ENCODE measurements at places on chromosomes 4 and X. TPM values are rescaled to one million over a fixed set of nuclear protein-coding genes. Genes with fewer than 3 reads are reported as not detected.

DNA sequence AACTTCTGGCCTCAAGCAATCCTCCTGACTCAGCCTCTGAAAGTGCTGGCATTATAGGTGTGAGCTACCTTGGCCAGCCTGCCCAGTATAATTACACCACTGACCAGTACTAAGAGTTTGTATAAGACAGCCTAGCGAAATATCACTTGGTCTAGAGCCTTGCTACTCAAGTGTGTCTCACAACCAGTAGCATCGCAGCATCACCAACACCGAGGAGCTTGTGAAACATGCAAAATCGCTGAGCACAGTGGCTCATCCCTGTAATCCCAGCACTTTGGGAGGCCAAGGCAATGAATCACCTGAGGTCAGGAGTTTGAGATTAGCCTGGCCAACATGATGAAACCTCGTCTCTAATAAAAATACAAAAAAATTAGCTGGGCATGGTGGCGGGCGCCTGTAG, 102.0 kb upstream of the GATB start:
- no peak for DNase-seq

DNA sequence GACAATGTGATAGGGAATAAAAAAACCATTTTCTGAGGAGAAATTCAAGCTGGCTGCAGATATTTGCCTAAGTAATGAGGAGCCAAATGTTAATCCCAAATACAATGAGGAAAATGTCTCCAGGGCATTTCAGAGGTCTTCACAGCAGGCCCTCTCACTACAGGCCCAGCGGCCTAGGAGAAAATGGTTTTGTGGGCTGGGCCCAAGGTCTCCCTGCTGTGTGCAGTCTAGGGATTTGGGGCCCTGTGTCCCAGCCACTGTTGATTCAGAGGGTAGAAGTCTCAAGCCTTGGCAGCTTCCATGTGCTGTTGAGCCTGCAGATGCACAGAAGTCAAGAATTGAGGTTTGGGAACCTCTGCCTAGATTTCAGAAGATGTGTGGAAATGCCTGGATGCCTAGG, 778.7 kb downstream of the CENPC start:
- DNase-seq: no peak

- no peak for DNase-seq
Observed at GRCh38 chrX:40996886-40997530, 88.2 kb upstream of the USP9X start.

DNA sequence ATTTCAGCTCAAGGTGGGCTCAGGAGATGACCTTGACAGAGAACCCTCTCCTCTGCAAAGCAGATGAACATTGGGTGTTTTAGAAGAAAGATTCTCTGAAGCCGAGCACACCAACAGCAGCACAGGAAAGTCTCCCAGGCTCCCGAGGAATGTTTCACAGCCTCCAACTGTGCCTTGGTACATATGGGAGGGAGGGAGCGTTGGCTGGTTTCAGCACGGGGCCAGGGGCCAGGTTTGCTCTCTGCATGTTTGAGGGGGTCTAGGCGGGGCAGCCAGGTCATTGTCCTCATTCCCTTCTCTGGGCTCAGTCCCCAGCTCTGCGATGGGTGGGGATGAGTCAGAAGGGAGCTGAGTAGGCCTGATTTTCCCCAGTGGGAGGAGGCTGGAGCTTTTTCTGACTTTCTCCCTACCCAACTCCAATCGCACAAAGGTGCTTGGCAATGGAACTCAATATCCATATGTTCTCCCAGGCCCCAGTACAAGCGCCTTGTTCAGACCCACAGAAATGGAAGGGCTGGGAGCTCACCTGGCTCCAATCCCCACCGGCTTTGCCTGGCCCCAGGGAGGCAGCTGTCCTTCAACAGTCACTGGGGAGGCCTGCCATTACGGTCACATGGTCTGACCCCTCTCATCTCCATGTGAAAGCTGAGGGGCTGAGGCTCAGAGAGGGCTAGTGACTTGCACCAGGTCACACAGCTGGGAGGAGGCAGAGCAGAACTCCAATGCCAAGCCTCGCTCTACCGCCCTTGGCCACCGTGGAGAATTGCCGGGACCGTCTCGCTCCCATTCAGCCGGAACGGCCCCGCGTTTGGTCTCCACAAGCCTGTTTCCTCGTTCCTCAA, 108.4 kb upstream of the AFAP1 start:
- no peak for DNase-seq

GRCh38 chr4:126748736-126749135, 884.0 kb upstream of the INTU start:
- no peak for DNase-seq

GRCh38 chr4:152045449-152045806, 284.6 kb upstream of the GATB start:
- no peak for DNase-seq

GRCh38 chr4:87977521-87978278, 2.2 kb downstream of the SPP1 start:
- DNase-seq: no peak

DNA sequence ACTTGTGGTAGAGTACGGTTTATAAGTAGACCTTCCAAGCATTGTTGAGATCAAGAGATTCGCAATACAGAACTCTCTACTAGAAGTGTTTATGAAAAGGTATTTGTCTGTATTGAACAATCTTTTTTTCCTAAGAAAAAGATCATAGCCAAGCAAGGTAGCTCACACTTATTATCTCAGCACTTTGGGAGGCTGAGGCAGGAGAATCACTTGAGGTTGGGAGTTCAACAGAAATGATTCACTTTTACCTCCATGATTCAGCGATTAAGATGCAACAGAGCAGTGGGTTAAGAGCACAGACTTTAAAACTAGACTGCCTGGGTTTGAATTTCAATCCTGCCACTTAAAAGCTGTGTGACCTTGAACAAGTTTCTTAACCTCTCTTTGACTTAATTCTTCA, 74.3 kb downstream of the TMEM156 start:
- no peak for DNase-seq

DNA sequence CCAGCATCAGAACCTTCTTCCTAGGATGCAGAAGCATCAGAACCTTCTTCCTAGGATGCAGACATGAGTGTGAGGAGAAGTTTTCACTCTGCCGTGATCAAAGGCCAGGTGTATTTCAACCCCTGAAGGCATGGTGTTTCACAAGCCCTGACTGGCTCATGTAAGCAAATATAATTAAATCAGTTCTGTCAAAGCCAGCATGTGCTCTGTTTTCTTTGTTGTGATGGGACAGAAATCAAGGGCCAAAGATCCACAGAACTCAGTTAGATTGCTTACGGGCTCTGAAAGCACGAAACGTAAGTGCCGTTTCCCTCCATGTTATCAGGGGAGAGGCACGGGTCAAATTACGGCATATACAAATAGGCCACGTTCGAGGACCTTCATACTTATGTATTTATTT, 32.0 kb upstream of the CLDN24 start:
- no peak for DNase-seq

DNA sequence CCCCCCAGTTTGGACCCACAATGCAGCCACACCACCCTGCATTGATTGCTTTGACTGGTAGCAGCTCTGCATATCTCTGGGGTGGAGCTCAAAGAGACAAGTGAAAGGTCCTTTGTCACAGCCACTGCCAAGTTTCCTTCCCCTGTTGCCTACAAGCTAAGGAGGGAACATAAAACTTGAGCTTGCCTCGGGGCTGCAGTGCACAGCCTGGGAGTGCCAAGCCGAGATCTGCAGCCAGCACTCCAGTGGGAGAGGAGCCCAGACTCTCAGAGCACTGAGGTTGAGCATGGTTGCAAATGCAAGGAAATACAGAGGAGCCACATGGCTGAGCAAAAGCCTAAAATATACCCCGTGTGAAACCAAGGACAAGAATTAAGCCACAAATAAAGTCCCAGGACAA, 142.2 kb downstream of the DKK2 start:
- peak; percentile 57 for DNase-seq

DNA sequence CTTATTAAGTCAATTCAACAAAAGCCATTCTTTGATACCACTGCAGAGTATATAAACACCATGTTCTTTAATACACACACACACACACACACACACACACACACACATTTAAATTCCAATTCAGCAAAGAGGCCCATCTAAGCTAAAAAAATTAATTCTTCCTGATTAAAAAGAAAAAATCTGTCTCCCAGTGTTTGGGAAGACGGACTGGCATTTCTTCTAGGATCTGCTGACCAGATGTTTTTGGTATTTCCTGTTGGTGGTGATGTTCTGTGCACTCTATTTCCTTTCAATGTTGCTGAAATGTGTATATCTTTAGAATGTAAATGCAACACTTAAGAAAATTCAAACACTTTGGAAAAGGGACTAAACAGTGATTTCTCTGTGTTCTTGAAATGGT, 243.8 kb downstream of the THOC2 start:
- no peak for DNase-seq

DNA sequence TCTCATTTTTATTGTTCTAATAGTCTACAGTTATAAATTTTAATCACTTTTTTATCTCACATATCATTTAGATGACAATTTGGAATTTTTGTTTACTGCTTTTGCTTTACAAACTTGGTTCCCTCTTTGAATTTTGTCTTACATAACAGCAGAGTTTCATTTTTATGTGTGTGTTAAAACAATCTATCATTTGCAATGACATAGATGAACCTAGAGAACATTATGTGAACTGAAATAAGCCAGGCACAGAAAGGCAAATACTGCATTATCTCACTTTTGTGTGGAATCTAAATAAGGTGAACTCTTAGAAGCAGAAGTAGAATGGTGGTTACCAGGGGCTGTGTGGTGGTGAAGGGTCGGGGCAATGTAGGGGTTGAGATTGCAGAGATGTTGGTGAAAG, 170.7 kb downstream of the GASK1B start:
- DNase-seq: no peak

DNA sequence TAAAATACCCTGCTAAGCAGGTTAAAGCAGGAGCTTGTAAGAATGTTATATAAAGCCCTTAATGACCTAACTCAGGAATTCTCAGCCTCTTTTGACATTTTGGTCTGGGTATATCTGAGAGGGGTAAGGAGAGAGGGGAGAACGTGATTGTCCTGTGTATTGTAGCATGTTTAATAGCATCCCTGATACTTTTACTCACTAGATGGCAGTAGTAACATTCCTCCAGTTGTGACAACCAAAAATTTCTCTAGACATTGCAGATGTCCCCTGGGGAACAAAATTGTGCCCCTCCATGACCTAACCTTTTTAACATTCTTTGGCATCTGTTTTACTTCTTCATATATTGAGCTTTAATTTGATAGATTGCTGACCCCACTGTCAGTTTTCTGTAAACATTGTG, 17.9 kb downstream of the SMARCA5 start:
- no peak for DNase-seq

GRCh38 chrX:118370921-118371624, 25.2 kb downstream of the WDR44 start:
- no peak for DNase-seq

GRCh38 chr4:83947830-83948193, 411.9 kb downstream of the GPAT3 start:
- no peak for DNase-seq

DNA sequence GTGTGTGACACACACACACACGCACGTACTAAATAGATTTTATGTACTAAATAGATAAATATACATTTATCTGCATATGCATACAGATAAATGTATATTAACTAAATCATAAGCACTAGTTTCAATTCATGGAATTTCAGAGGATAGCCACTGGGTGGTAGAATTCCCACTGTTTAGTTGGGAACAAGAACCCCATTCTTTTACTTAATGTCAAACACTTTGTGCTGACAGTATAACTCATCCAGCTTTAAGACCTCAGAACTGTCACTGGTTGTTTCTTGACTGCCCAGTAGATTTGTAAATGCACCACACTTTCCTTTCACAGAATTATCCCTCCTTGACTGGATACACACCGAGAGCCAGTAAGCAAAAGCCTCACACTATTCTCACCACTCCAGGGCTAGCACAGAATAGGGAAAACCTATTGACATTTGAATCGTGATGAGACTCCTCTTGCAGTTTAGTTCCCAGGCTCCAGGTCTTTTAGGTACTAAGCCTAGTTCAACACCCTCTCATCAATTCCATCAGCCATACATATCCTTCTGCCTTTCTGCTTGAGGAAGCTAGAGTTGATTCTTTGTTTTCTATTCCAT, 32.4 kb downstream of the PPARGC1A start:
- no peak for DNase-seq

GRCh38 chrX:37871626-37872302, 24.4 kb upstream of the DYNLT3 start:
- DNase-seq: no peak

DNA sequence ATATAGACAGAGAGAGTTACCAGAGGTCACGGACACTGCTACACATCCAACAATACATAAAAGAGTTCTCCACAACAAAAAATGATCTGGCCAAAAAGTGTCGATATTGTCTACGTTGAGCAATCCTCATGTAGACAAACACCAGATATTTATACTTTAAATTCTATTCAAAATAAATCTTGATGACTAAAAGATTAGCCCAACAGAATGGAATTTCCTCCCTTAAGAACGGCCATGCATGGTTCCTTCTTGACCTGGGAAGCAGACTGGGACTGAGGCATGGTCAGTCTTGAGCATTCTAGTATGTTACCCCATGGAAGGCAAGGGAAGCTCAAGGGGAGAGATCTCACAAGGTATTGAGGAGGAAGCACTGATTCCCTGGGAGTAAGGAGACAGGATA, 43.5 kb downstream of the LHFPL1 start:
- DNase-seq: no peak

DNA sequence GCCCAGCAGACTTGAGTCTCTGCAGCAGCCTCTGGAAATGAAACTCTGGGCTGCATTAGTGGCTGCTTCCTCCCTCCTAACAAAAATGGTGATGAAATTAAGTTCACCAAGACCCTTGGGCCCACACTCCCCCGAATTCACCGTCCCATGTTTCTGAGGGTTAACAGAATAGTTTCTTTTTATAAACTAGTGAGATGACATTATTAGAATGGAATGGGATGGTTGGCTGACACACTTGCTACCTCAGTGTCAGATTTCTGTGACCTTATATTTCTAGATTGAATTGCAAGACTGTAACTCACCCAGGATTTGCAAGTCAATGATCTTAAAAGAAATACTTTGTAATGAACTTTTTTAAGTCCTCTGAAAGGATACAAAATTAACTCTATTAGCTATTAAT, 127.1 kb downstream of the SHROOM3 start:
- DNase-seq: no peak

DNA sequence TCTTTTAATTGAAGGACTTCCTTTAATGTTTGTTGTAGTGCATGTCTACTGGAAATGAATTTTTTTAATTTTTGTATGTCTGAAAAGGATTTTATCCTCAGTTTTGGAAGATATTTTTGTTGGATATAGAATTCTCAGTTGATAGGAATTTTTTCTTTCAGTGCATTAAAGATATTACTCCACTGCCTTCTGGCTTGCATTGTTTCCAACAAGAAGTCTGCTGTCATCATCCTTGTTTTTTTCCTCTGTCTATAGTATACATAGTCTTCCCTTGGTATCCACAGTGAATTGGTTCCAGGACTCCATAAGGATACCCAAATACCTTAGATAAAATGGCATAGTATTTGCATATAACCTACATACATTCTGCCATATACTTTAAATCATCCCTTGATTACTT, 33.5 kb downstream of the SCD5 start:
- DNase-seq: no peak

PAGE2 gene
- total RNA-seq: not detected

RENBP gene
- total RNA-seq: 9.8 TPM

PABPC5 gene
- 3.3 TPM for total RNA-seq

PARM1 gene
- total RNA-seq: 60.9 TPM

LNX1 gene
- total RNA-seq: 4.6 TPM

LRAT gene
- 2.1 TPM for total RNA-seq

ZFP42 gene
- total RNA-seq: not detected

PFKFB1 gene
- total RNA-seq: not detected

SMIM10L2A gene
- 1.1 TPM for total RNA-seq

SYTL4 gene
- 32.8 TPM for total RNA-seq

All from sigmoid colon (tissue), 7 donors.